ENCODE measurements at places on chromosomes 4 and X.

DNA sequence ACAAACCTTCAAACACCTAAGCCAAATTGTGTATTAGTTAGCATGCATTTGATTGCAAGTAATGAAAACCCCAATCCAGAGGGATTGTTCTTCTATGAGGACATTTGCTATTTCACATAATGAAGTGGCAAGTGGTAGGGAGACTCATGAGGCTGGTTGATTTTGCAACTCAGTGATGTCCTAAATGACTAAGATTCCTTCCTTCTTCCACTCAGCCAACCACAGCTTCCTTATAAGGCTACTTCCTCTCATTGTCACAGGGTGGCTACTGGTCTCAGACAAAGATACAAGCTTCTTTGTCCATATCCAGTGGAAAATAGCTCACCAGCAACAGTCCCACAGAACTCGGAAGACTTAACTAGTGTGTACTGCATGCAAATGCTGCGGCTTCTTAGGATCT is 5.3 kb upstream of the OTC start:
- DNase-seq: no peak

GRCh38 chrX:32673193-32673592 is 538.2 kb downstream of the DMD start:
- DNase-seq: no peak

GRCh38 chrX:39679497-39680157 is 418.1 kb downstream of the BCOR start:
- no peak for DNase-seq

DNA sequence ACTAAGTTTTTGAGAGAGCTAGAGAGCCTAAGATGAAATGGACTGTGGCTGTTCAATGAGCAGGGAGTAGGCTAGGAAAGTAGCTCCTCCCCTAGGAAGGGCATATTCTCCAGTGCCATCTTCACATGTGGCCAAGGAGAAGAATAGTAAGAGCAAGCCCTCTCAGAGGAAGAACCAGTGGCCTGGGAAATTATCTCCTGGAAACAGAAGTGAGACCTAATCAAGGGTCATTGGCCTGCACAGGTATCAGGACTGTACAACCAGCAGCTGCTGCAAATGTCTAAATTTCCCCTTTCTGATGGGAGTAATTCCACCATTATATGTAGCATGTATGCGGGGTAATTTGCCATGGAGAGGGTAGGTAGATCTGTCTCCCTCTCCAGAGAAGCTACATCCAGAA is 334.8 kb upstream of the RASGEF1B start:
- no peak for DNase-seq

- DNase-seq: no peak
Observed at GRCh38 chr4:137651128-137651527, 118.8 kb upstream of the PCDH18 start.
